ENCODE measurements at places on chromosomes 6 and 20.

- DNase-seq, result no peak
These were observed 545 bp upstream of the VSX1 start for GRCh38 chr20:25082498-25082873.

GRCh38 chr20:32675223-32675975 is 1.7 kb upstream of the C20orf203 start:
- DNase-seq, result no peak

GRCh38 chr6:127129251-127129650 is 10.8 kb downstream of the RSPO3 start:
- DNase-seq, result no peak

- no peak for DNase-seq
These were observed 123.3 kb upstream of the DUSP22 start for GRCh38 chr6:168865-169455.

GRCh38 chr20:1623501-1624205 is 3.8 kb upstream of the SIRPB1 start:
- no peak for DNase-seq

DNA sequence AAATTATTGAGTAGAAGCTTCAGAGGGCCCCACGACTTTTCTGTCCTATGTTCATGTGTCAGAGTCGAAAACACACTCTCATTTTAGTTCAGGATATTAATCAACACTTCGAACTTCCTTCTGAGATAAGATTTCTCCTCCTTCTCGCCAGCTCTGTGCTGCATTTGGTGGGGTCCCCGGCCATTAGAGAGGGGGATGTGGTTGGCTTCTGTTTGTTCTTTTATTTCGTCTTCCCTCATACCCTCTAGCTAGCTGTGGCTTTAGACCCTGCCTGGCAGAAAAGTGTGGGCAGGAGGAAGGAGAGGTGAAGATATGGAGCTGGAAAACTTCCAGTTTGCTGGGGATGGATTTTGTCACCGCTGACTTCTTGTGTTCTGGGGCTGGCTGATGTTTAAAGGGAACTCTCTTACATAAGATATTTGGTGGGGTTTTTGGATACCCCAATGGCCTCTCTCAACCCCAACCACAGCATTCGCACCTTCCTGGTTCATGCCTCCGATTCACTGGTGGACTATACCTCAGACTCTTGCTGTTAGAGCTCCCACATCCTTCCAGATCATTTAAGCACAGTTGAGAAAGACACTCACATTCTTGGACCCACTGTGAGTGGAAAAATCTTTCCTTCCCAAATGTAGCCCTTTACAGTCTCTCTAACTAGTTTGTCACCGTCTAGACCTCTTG is 30.7 kb upstream of the TMX4 start:
- DNase-seq, result no peak

- no peak for DNase-seq
These were observed 498.7 kb downstream of the TENT5A start for GRCh38 chr6:81253821-81254220.

- DNase-seq, result no peak
These were observed 50.6 kb upstream of the LOC128125822 start for GRCh38 chr6:63521475-63522210.

Data from lower leg skin (tissue), 4 donors.